ENCODE measurements at places on chromosomes 12 and 14. TPM values are rescaled to one million over a fixed set of nuclear protein-coding genes. Genes with fewer than 3 reads are reported as not detected.

The RBP5 gene
- not detected for total RNA-seq

The KLRF1 gene
- total RNA-seq: not detected

The TBX3 gene
- total RNA-seq: 0.38 TPM

DNA sequence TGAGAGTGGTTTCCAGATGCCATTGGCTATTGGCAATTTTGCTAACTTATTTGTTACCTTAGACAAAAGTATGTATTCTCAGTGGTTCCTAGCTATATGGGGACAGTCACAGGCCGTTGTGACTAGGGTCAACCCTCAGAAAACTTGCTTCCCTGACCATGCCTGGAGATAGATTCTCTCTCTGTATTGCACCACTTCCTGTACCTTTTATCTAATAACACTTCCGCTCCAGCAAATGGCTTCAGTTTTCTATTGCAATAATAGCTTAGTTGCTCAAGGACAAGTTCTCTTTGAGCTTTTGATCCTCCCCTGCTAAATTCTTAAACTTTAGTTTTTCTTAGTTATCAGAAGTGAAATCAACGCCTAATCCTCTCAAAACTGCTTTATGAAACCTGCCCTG, 338.0 kb downstream of the RMST start:
- no peak for DNase-seq

DNA sequence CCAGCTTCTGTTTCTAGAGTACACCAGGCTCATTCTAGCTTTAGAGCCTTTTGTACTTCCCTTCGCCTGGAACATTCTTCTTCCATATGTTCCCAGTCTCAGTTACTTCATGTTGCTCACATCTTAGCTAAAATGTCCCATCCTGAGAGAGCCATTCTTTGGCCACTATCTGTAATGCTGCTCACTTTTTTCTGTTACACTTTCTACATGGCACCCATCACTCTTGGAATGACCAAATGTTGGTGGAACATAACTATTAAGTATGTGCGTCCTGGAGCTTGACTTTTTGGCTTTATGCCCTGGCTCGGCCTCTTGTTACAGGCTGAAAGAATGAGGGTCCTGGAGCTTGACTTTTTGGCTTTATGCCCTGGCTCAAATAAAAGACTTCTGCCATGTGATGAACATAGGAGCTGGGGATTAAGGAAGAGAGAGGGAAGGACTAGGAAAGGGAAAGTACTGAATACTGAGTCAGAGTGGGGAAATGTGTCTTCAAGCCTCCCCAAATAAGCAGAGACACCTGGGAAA, 442.9 kb upstream of the ATP2B1 start:
- no peak for DNase-seq

- DNase-seq: peak; percentile 61
Measured at GRCh38 chr12:49824895-49825294, 3.3 kb downstream of the NCKAP5L start.

- DNase-seq: no peak
Measured at GRCh38 chr12:12153596-12153995, 82.9 kb downstream of the BCL2L14 start.
